ENCODE measurements at places on chromosomes 6 and 20.

GRCh38 chr6:82172594-82172993, 75.0 kb downstream of the IBTK start:
- no peak for DNase-seq

DNA sequence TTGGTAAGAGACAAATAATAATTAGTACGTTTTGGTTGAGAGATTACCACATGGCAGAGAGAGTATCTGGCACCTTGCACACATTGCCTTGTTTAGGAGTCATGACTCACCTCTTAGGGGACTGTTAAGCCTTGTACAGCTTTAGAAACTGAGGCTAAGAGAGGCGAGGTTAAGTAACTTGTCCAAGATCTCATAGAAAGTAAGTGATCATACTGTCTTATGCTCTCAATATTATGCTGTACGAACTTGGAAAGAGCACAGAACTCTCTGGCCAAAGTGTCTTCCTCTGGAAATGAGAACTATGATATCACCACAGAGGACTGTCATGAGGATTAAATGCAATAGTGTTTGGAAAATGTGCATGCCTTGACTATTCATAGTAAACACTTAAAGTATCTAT, 249.0 kb downstream of the UTRN start:
- DNase-seq = no peak

DNA sequence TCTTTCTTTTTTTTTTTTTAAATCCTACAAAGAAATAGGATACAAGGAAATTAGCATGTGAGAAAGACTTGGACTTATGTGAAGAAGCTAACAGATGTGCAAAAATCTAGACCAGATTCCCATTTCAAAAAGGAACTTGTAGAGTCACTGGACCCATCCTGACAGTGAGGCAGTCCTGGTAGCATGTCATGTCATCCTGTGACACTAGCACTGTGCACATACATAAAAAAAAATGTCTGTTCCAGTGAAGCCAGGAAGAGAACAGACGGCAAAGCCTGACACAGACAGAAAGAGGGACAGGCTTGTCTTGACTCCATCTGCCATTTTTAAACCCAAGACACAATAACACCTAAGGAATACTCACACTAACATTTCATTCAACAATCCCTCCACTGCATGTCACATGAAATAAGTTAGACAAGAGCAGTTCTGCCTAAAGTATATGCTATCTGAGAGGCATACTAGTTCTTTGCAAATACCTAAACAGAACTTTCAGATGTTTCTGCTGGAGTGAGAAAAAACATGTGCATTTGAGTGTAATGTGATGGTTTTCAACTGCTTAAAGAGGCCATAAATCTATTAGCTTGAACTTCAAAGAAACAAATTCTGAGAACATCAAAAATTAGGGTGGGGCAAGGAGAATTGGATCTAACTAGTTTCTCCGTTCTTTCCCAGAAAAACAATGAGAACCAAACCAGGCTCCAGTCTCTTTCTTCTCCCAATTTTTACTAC, 159.6 kb downstream of the BACH2 start:
- DNase-seq = no peak

GRCh38 chr6:31907158-31907813, 5.4 kb upstream of the ZBTB12 start:
- no peak for DNase-seq

- DNase-seq = no peak
These were observed 151.8 kb upstream of the HEY2 start for GRCh38 chr6:125597411-125598253.

DNA sequence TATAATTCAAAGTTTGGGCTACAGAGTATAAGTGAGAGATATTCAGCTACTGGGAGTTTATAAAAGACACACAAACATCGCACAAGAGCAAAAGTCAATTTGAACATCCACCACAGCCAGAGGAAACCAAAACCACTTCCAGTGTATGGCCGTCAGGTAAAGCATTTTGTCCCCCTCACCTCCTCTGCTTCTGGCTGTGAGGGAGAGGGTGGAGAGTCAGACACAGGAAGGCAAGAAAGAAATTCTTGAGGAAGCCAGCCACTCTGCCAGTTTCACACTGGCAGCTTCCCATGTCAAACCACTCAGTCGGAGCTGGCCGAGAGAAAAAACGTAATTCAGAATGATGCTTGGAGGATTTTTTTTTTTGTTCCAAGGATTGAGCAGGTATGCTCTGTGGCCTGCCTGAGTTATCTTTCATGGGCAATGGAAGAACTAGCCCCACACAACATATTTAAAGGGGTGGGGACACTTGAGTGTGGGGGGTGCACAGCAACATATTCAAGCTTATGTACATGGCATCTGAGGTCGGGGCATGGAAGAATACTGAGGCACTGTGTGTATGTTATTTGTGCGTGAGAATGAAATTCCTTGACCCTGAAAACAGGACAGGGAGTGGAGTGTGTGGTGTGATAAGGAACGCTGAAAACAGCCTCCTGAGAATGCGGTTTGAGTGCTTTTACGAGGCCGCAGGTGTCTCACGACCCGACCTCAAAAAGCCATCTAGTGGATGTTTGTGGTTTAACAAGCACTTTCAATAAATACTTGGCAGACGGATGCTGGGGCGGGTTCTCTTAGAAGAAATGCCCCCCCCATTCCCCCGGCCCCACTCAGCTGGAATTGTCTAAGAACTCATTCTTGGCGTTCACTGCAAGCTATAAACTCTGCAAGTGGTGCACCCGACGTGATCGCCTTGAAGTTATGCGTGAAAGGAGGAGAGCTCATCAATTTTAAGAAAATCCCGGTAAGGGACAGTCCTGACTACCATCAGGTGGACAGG, 27.5 kb upstream of the ZBTB22 start:
- peak; percentile 91 for DNase-seq

DNA sequence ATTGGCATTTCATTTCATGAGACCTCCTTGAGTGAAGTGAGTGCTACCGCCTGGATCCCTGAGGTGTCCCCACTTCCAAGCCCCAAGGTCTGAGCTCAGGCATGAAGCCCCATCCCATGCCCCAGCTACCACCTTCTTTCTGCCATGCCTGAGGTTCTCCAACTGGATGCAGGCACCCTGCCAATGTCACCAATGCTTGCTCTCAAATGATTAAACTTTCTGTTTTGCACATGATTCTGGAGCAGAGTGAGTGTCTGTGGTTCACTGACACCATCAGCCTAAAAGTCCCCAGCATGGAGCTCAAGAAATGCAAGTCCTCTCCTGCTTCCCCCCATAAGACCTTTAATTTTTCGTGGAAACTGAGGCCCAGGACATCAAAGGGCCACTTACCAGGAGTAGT, 43.7 kb upstream of the BPIFA2 start:
- DNase-seq = no peak

DNA sequence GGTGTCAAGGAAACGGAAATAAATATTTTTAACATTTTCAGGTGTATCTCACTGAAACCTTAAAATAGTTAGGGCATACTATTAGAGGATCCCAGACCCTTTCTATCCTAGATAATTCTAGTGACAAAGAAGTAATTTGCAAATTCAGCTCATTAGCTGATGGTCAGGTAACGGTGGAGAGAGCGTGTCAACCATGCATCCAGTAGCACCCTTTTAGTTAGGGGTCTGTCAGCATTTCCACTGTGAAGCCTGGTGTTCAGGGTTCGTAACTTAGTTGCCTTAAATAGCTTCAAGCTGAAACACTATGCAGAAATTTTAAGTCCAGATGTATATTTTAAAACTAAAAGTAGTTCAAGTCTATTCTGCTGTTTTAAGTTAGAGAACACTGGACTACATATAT, 48.5 kb upstream of the SUPT3H start:
- no peak for DNase-seq

GRCh38 chr20:58813369-58813768, 37.3 kb downstream of the GNAS-AS1 start:
- no peak for DNase-seq

DNA sequence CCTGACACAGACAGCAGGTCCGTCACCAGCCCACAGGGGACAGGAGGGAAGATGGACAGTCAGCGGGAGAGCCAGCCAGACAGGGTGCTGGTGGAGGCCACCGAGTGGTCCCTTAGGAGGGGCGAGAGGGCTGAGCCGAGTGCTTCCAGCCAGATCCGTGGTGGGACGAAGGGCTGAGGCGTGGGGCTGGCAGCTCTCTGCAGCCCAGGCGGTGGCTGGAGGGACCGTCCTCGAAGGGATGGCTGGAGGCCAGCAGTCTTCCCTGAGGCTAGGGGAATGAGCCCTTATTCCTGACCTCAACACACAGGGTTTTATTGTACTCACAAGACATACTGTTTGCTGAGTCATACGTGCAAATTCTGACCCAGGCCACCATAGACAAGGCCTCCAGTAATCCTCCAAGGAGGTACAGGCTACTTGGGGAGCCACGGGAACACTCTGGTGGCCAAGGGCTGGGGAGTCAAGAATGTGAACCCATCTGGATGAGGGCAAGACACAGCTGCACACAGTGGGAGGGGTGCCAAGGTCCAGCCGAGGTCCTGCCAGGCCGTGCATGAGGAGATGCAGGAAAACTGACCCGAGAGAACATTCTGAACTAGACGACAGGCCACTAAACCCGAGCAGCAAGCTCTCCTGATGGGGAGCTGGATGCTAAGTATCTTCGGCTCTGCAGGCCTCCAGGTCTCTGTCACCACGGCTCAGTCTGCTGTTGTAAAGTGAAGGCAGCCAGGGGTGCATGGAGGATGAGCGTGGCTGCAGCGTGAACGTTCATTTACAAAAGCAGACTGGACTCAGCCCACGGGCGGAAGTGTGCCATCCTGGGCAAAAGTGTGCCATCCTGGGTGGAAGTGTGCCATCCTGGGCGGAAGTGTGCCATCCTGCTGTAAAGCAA, 242.5 kb downstream of the TTLL2 start:
- peak; percentile 11 for DNase-seq

- no peak for DNase-seq
These were observed 65.9 kb downstream of the PREX1 start for GRCh38 chr20:48761874-48762273.

DNA sequence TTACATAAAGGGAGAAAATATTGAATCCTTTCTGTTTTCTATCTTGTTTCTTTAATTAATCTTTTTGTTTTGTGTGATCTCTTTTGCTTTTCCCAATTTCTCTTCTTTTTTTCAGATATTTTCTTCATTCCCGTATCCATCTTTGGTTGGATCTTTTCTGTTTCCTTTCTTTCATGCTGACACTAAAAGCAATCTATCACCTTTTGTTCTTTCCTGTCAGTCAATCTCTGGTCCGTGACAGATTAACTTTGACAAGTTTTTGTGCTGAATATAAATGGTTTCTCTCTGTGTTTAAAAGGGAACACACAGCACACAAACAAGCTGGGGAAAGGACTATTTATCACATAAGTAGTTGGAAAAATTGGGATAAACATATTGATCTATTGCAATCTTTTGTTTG, 162.8 kb downstream of the GRM1 start:
- no peak for DNase-seq

GRCh38 chr6:69994251-69994650, 127.9 kb downstream of the COL19A1 start:
- DNase-seq = no peak

- no peak for DNase-seq
These were observed 35.6 kb downstream of the KLHL31 start for GRCh38 chr6:53629862-53630532.

DNA sequence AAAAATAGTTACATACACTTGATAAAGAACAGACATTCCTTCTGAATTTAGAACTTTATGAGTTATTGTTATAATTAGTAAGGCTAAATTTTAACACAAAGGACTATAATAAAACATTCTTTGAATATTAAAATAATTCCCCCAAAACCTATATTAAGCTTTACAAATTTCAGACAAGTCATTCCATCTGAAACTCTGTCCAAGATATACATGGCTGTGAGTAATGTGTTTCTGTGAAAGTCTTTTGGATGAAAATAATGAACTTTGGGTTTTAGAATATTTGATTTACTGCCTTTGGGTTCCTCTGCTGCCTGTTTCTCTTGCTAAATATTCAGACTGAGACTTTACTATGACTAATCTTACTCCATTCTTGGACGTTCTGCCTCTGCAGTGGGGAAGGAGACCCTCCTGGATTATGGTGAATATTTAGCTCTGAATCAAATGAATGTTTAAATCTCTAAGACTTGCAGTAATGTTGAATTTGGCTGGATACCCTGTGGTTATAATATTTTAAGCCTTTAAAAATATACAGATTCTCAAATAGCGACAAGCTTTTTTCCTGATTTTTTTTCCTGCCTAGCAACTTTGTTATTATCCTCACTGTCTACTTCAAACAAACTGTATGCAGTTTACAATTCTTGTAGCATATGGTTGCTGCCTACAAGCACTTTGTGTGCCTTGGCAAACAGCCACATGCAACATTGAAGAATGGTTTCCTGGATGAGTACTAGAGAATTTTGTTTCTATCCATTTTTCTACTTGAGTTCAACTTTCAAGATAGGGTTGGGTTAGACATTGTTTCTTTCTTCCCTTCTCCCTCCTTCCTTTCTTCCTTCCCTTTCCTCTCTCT, 51.4 kb downstream of the TXLNB start:
- DNase-seq = no peak

GRCh38 chr6:57267586-57268293, 45.6 kb upstream of the RAB23 start:
- DNase-seq = peak; percentile 72

GRCh38 chr20:57372581-57373350, 18.4 kb upstream of the RBM38 start:
- DNase-seq = no peak

DNA sequence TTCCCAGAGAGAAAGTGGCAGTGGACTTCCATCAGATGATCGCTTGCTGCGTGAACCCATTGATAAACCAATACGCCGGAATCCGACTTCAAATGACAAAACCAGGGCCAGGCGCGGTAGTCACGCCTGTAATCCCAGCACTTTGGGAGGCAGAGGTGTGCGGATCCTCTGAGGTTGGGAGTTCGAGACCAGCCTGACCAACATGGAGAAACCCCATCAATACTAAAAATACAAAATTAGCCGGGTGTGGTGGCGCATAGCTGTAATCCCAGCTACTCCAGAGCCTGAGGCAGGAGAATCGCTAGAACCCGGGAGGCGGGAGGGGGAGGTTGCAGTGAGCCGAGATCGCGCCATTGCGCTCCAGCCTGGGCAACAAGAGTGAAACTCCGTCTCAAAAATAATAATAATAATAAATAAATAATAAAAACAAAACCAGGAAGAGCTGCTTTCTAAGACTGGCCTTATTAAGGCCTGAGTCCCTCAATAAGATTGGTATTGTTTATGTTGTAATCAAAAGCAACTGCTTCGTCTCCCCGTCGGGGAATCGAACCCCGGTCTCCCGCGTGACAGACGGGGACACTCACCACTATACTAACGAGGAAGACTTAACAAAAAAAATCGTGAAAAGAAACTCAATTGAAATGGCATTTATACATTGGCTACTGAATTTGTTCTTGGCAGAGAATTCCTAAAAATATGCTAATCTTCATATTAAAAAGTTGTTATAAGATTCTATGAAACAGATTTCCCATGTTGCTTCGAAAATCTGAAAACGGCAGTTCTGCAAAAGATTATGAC, 110.2 kb upstream of the ZNF184 start:
- DNase-seq = peak; percentile 25

All from LoVo (cell line).